IMR-90 (cell line): ENCODE measurements at places on chromosomes 4 and X. TPM values are rescaled to one million over a fixed set of nuclear protein-coding genes. Genes with fewer than 3 reads are reported as not detected.

DNA sequence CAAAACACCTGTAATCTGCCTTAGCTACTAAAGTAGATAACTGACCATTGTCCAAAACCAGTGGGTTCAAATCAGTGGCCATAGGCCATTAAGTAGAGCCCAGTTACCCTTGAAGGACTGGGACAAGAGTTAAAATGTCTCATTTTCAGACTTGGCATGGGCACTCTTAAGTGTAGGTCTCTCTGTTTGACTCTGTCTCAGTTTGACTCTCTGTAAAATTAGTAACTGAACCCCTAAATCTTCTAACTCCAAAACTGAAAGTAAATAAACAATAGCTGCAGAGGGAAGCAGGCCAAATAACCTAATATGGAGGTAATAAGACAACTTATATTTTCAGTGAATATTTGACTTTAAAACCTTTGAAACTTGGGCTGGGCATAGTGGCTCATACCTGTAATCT is 89.1 kb downstream of the SLC16A2 start:
- no peak for DNase-seq

GCNA gene
- total RNA-seq: 0.83 and 0.90 TPM in 2 replicates

DNA sequence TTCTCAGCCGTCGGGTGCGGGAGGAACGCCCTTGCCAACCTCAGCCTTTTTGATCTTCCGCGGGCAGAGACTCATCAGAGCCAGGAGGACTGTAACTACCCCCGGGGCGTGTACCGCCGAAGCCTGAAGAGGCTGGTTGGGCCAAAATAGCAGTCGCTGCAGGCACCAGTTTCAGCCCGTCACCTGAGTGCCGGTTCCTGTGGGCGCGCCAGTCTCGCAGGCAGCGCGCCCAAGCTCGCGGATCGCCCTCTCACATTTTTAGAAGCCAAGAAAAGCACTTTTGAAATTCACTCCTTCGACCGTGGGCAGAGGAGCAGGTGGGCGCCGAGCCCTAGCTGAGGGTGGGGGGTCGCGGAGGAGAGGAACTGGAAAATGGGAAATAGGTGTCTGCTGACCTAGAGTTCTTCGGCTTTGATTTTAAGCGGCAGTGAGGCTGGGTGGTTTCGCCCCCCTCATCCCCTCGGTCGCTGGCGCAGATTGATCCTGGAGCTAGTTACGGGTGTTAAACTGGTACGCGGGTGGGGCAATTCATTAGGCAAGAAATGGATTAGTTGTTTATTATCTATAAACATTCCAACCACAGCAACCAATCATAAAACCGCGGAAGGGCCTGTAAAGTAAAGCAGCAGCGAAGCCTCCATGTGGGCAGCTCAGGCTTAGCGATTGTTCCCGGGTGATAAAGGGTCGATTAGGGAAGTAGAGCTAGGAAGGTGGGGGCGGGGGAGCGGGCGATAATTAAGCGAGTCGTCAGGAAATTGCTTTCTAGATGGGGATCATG is 69.2 kb downstream of the FBXO8 start:
- no peak for DNase-seq

DNA sequence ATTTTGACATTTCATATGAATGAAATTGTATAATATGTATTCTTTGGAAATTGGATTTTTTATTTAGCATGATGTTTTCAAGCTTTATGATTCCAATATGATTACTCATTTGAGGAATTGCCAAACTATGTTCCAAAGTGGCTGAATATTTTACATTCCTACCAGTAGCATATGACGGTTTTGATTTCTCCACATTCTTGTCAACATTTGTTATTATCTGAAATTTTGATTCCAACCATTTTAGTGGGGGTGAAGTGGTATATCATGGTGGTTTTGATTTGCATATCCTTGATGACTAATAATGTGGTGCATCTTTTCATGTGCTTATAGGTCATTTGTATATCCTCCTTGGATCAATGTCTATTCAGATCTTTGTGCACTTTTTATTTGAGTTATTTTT is 2.6 kb upstream of the BEX1 start:
- no peak for DNase-seq

DNA sequence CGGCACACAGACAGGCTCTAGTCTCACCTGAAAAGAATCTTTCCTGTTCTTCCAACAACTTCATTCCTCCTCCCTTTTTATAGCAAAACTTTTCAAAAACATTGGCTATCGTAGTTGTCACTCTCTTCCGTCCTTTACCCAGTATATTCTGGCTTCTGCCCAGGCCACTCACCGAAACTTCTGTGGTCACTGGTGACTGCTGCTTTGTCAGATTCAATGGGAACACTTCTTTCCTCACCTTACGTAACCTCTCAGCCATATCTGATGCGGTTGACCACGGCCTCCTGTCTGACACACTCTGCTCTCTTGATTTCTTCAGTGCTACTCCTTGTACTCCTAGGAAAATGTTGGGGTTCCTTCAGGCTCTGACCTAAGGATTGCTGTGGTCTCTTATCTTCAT is 9.2 kb upstream of the RNF150 start:
- no peak for DNase-seq

ADAM29 gene
- not detected in 2 replicates for total RNA-seq

DNA sequence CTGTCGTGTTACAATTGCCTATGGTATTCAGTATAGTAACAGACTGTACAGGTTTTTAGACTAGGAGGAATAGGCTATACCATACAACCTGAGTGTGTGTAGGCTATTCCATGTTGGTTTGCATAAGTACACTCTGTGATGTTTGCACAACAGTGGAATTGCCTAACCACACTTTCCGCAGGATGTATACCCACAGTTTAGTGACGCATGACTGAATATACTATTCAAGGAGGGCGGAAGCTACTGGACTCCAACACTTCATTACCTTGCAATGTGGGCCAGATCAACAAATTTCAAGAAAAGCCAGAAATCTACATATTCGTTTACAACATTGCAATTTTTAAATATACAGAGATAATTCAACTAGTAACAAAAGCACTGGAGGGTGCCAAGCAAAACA is 317.2 kb downstream of the PDGFC start:
- no peak for DNase-seq

DNA sequence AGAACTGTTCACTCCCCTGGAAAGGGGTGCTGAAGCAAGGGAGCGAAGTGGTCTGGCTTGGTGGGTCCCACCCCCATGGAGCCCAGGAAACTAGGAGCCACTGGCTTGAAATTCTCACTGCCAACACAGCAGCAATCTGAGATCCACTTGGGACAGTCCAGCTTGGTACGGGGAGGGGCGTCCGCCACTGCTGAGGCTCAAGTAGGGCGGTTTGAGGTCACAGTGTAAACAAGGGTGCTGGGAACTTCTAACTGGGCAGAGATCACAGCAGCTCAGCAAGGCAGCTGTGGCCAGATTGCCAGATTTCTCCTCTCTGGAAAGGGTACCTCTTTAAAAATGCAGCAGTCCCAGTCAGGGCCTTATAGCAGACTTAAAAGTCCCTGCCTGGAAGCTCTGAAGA is 53.9 kb upstream of the GALNTL6 start:
- DNase-seq: no peak

GRCh38 chrX:114976292-114976691 is 41.1 kb downstream of the IL13RA2 start:
- DNase-seq: peak; percentile 19

DNA sequence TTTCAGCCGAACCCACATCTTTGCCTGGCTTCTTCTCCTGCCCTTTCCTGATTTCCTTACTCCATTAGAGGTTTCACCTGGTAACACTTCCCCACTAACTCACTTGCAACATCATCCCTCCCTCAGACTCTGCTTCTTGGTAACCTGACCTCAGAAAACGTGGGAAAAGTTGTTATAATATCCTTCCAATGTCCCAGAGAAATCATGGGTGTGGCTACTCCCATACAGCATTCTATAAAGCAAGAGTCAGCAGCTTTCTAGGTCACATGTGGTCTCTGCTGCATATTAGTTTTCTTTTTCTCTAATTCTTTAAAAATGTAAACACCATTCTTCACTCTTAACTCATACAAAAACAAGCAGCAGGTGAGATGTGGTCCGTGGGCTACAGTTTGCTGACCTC is 283.1 kb upstream of the MAOA start:
- no peak for DNase-seq

- DNase-seq: no peak
Observed at GRCh38 chr4:44086753-44087152, 361.9 kb downstream of the KCTD8 start.

GRCh38 chr4:121594796-121595526 is 101.8 kb downstream of the ANXA5 start:
- DNase-seq: peak; percentile 30

- no peak for DNase-seq
Observed at GRCh38 chr4:2788101-2788500, 4.8 kb upstream of the SH3BP2 start.

UGT2B11 gene
- total RNA-seq: not detected in 2 replicates

GRCh38 chrX:11143931-11144678 is 33.0 kb downstream of the HCCS start:
- peak; percentile 79 for DNase-seq

DNA sequence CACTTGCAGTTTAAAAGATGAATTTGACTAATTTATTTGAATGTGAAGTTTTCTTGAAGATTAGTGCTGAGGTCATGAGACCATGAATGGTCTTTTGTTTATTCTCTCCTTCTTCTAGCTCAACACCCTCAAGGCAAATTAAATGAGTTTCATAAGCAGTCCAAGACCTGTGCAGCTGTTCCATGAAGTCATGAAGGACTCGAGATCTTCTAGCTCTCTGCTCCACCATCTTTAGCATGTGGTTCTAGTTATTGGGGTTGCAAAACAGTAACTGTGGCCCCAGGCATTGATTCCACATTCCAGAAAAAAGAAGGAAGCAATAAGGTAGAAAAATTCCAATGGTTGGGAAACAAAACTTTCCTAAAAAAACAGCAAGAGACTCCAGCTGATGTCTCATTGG is 84.2 kb upstream of the HS3ST1 start:
- no peak for DNase-seq

RAB33A gene
- total RNA-seq: 0.83 and 1.6 TPM in 2 replicates

GRCh38 chr4:110073053-110073845 is 125.2 kb downstream of the ELOVL6 start:
- peak; percentile 11 for DNase-seq

- no peak for DNase-seq
Observed at GRCh38 chr4:185728893-185729292, 83.1 kb downstream of the SORBS2 start.

DNA sequence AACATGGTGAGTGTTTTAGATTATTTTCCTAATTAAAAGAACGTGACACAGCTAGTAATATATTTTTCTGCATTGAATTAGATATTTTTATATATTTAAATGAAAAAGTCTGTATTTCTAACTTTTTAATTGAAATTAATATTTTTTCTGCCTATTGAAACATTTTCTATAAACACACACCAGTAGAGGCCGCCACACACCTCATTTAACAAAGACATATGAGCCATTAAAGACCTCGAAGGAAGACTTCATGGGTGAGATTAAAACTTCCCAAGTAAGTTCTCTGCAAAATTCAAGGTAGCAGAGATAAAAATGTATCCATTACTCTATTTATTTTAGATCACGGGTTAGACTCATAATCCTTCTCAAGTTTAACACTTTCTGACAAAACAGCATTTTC is 8.3 kb downstream of the SLITRK2 start:
- DNase-seq: no peak

- DNase-seq: peak; percentile 26
Observed at GRCh38 chr4:15756361-15756861, 21.7 kb upstream of the CD38 start.

PCSK1N gene
- not detected in 2 replicates for total RNA-seq

GRCh38 chr4:38752941-38753806 is 29.6 kb downstream of the TLR10 start:
- DNase-seq: peak; percentile 99

DNA sequence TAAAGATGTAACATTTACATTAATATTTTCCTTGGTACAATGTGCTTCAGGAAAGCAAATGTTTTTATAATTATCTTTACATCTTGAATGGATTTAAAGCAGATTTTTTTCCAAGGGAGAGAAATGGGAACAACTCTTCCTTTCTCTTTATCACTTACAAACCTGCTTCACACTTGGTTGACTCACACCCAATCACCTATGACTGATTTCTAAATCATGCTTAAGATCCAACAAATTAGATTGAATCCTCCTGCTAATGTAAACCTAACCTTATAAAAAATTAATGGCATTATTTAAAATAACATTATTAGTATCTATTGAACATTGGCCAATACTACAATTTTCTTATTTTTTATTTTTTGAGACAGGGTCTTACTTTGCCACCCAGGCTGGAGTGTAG is 127.1 kb downstream of the INPP4B start:
- DNase-seq: no peak

DTHD1 gene
- total RNA-seq: not detected in 2 replicates

GRCh38 chrX:106875151-106875550 is 28.0 kb downstream of the RIPPLY1 start:
- DNase-seq: peak; percentile 73

PAGE4 gene
- not detected in 2 replicates for total RNA-seq

GRCh38 chr4:40931238-40931637 is 181.5 kb downstream of the NSUN7 start:
- no peak for DNase-seq

FAM149A gene
- total RNA-seq: 0.54 and 0.83 TPM in 2 replicates

DNA sequence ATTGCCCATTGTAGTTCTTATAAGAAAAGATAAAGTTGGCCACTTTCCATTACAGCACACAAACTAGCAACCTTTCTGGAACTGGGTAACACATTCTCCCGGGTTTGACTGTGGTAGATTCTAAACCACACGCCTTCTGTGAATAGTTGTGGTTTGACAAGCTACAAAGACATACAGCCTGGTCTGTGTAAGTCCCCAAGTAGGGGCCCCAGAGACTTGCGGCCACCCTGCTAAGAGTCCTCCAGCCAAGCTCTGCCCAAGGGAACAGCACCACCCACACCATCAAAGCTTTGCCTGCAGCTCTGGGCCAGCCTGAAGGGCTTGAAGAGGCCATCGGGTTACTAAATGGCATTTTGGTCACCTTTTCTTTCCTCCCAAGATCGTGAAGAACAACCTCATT is 203.4 kb downstream of the MAML3 start:
- DNase-seq: no peak

DNA sequence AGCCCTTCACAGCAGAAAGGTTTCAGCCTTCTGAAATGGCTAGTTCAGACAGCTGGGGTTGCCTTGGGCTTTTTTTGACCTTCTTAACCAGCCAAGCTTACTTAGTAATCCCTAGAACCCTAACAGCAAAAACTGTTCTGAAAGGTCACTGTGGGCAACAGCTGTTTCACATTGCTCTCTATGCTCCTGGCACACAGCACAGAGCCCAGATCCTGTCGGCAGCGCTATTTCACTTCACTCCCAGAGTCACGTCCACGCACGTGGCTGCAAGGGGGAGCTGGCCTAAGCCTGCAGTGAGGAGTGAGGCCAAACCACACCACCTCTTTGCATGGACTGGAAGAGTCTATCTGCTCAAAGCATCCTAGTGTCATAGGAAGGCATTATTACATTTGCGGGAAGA is 32.0 kb upstream of the STS start:
- DNase-seq: no peak

PABPC4L gene
- 0.72 and 1.1 TPM in 2 replicates for total RNA-seq

DNA sequence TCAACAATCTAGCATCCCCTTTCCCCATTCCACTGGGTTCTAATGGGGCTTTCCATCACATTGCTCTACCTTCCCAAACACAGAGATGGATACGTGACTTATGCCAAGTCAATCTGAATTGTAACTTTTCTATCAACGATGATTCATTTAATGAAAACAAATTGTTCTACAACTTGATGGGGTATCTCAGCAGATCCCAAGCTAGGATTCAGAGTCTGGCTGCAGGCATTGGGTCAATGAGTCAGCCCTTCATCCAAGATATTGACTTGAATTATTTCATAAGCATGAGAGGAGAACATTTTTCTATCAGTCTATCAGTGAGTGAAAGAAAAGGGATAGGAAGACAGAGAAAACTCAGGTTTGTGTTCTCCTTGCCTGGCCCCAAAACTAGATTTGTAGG is 15.0 kb upstream of the HPGDS start:
- DNase-seq: peak; percentile 27

DDX53 gene
- not detected in 2 replicates for total RNA-seq

PARM1 gene
- total RNA-seq: under 0.01 and 0.18 TPM in 2 replicates

GRCh38 chr4:84790769-84791565 is 175.5 kb downstream of the WDFY3 start:
- no peak for DNase-seq
